ENCODE measurements at places on chromosomes 1 and 21.

GRCh38 chr1:217134857-217135568 lies 411.8 kb upstream of the ESRRG start:
- DNase-seq = no peak

DNA sequence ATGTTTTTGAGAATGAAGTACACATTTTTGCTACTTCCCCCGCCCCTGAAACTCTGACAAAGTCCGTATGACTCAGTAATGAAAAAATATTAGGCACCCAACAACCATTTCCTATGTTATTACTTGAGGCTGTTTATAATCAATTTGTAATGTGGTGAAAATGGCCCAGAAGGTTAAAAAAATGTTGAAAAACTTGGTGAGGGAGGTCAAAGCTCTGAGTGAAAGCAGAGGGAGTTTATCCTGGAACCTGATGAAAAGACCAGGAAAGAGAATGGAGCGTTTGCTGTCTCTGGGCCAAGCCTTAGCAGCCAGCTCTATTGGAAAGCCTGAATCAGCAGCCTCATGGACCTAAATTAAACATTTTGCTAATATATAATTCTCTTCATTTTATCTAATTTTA lies 367.7 kb upstream of the NEGR1 start:
- no peak for DNase-seq

- DNase-seq = no peak
These were observed 17.5 kb downstream of the MTARC1 start for GRCh38 chr1:220804202-220804586.

DNA sequence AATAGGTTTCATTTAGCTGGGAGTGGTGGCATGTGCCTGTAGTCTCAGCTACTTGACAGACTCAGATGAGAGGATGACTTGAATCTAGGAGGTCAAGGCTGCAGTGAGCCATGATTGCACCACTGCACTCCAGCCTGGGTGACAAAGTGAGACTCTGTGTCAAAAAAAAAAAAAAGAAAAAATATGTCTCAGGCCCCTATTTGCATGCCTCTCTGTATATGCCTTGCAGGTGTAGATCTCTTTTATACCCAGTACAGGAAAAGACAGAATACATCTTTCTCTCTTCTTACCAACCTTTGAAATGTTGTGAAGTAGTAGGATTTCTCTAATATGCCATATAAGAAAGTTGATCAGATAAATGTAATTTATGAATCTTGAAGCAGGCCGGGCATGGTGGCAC lies 6.4 kb downstream of the CNR2 start:
- DNase-seq = no peak

DNA sequence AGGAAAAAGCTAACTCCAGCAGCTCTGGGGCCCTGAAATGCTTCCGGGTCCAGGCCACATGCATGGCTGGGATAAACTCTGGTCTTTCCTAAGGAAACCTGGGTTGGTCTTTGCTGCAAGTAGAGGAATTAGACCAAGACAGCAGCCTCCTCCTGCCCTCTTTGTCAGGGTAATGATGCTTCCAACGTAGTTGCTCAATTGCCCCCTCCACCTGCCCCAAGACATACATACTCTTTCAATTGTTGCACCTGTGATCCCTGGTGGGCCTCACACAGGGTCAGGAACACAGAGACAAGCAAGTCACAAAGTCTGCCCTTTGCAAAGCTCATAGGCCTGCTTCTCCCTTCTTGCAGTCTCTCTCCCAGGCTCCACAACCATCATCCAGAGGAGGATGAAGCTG lies 41.9 kb upstream of the GRIK3 start:
- DNase-seq = no peak

GRCh38 chr1:67005068-67005467 lies 48.9 kb downstream of the SLC35D1 start:
- no peak for DNase-seq
